ENCODE measurements at places on chromosomes 1 and 21. TPM values are rescaled to one million over a fixed set of nuclear protein-coding genes. Genes with fewer than 3 reads are reported as not detected.

Gene RGL1
- 4.9 TPM for total RNA-seq

- no peak for DNase-seq
Observed at GRCh38 chr1:110482662-110483307, 31.8 kb downstream of the PROK1 start.

DNA sequence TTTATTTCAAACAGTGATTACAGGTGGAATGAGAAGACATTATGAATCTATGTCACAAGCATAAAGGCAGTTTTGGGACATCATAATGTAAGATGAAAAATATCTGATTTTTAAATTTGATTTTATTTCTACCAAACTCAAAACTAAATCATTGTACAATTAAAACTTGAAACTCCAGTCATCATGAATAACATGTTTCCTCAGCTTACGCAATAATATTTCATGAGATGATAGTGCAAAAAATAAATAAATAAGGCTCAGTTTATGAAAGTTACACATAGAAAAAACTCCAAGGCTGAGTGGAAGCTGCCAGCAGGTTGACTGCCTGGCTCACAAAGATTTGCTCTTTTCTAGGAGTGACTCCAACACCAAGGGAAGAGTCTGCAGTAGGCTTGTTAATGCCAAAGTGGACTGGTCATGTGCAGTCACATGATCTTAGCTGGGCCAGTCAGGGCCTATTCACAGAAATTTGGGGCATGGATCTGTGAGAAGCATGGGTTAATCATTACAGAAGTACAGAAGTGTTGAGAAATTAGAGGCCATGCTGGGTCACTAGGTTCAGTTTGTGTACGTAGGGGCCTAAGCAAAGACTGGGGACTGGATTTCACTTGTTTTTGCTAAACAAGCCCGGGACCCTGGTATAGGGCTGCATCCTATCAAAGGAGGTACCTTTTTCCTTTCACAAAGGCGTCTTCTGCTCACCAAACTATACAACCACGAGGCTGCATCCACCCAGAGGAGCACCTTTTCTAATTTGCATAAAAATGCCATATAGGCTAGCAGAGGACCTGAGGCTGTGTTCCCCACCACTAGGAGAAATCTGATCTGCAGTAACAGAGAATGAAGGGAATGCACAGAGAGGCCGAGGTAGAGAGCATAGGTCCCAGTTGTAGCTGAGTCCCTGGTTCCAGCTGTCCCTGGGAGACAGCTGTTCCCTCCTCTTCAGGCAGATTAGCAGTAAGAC lies 4.9 kb upstream of the ABCA4 start:
- DNase-seq = no peak

Gene HNRNPU
- total RNA-seq = 427 TPM

DNA sequence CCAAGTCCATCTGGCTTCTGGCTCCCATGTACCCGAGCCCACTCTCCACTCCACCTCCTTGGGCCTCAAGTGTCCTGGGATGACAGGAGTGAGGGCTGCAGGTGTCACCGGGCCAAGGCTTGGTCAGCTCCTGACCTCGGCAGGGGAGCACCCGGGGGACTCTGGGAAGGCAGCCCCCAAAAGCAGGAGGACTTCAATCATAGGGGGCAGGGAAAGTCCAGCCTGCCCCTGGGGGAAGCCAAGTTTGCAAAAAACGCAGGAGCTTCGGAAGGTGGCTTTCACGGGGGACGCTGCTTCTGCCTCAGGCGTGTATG lies 56.8 kb downstream of the KCNAB2 start:
- DNase-seq = peak; percentile 11

Gene ARTN
- not detected for total RNA-seq

DNA sequence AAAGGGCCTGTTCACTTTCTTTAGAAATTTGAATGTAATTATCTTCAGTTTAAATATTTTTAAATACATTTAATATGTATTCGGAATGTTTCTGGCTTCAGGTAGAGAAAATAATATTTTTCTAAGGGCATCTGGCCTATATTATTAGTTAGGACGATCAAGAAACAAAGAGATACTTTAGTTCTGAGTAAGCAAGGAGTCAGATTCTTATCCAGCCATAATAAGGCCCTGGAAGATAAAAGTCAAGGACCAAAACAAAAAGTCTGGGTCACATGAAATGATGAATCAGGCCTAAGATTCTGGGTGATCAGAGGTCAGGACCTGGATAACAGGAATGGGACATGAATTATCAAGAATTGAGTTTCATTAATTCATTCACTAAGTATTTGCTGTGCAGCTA lies 6.3 kb downstream of the PHC2 start:
- DNase-seq = no peak

- DNase-seq = no peak
Observed at GRCh38 chr21:34914239-34914638, 134.9 kb downstream of the RUNX1 start.

DNA sequence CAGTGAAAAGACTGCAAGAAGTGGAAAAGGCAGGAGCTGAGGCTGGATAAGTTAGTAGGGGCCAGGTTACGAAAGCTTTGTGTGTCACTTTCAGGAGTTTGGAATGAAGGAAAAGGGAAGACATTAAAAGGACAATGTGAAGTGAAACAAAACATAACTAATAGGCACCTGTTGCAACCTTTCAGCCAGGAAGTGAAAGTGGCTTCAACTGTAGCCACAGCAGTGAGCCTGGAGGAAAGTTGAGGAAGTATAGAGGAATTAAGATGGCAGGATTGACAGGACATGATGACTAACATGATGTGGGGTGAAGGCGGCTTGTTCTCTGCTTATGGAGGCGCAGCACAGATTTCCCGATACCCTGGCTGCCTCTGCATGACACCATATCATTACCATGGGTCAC lies 68.9 kb downstream of the C4BPA start:
- no peak for DNase-seq

Gene PCAT6
- 7.7 TPM for total RNA-seq

Gene FOXJ3
- 45.0 TPM for total RNA-seq

GRCh38 chr1:25727635-25728286 lies 72.2 kb upstream of the SELENON start:
- peak; percentile 39 for DNase-seq

Gene GNG4
- 124 TPM for total RNA-seq

GRCh38 chr1:17465228-17465627 lies 25.8 kb upstream of the RCC2 start:
- DNase-seq = no peak

Gene GIPC2
- not detected for total RNA-seq

DNA sequence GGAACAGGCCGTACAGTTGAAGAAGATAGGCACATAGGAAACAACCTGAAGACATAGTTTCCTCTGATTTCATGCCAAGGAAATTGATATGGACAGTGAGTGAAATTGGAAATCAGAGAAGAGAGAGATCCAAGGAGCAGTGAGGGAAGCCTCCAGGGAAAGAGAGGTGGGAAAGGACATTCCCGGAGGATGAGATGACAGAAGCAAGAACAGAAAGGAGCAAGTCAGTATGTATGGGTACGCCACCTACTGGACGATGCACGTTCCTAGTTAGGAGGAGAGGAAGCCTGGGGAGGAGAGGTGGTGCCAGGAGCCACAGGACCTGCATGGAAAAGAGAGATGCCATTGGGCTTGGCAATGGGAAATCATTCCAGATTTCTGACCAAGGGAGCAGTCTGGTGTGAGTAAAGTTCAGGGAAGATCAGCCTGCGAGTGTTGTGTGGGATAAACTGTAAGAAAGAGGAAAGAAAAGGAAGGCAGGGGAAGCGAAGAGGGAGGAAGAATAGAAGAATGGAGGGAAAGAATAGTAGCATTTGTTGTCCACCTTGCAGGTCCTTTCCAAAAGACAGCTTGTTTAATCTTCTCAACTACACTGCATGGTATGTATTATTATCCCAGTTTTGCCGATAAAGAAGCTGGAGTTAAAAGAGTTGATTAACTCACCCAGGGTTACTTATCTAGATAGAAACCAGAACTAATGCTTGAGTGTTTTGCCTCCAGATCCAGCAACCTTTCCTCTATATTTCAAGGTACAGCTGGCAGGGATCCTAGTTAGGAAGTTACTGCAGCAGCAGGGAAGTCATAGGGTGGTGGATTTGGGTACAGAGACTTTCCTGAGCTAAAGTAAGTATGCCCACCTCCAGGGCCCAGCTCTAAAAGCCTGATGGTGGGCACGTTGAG lies 27.4 kb downstream of the C1orf116 start:
- peak; percentile 59 for DNase-seq

- no peak for DNase-seq
Observed at GRCh38 chr1:167416506-167416905, 101.8 kb downstream of the CD247 start.

- DNase-seq = no peak
Observed at GRCh38 chr1:204678721-204679475, 6.6 kb downstream of the LRRN2 start.

- DNase-seq = no peak
Observed at GRCh38 chr1:202217516-202217915, 23.9 kb downstream of the LGR6 start.

DNA sequence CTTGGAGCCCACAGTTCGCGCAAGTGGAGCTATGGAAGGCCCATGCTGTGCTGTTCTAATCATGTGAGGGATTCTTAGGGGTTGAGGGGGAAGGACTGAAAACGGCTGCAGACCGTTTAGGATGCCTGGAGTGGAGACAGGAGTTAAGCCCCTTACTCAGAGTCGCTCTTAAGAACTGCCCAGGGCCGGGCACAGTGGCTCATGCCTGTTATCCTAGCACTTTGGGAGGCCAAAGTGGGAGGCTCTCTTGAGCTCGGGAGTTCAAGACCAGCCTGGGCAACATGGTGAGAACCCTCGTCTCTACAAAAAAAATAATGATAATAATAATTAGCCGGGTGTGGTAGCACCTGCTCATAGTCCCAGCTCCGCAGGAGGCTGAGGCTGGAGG lies 1.1 kb downstream of the ZNF672 start:
- no peak for DNase-seq

DNA sequence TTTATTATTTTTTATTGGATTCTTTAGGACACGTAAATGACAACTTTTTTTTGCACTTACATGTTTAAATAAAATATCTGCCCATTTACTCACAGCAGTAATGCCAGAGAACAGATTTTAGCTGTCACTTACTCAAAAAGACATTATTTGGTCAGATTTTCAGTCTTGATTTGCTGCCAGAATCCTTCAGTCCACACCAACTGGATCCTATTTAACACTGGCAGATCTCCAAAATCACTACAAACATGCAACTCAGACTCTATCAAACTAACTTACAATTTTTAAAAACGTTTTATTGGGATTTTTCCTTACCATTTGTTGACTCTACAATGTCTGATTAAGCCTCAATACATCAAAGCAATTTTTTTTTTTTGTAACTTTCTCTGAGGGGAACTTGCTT lies 11.1 kb downstream of the ATP6V1G3 start:
- no peak for DNase-seq

DNA sequence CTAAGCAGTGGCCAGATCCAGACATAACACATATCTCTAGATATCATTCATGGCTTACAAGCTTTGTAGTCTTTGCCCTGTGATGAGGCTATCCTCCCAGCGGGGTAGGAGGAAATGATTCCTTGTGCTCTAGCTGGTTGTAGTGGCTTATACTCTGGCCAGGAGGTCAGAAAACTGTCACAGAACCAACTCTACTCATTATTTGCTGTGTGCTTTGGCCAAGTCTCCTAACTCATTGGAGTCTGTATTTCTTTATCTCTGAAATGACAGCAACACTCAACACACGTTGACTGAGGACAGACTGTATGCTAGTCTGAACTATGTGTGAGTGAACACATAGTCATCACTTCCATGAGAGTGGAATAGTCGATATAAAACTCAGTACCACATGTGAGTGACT lies 116.7 kb upstream of the F3 start:
- no peak for DNase-seq

Gene CASQ1
- not detected for total RNA-seq

GRCh38 chr1:179016706-179017382 lies 8.8 kb upstream of the FAM20B start:
- no peak for DNase-seq

Gene SH2D5
- 1.2 TPM for total RNA-seq

- no peak for DNase-seq
Observed at GRCh38 chr1:94787691-94788090, 32.5 kb upstream of the SLC44A3 start.

Gene FAM72C
- 0.22 TPM for total RNA-seq

DNA sequence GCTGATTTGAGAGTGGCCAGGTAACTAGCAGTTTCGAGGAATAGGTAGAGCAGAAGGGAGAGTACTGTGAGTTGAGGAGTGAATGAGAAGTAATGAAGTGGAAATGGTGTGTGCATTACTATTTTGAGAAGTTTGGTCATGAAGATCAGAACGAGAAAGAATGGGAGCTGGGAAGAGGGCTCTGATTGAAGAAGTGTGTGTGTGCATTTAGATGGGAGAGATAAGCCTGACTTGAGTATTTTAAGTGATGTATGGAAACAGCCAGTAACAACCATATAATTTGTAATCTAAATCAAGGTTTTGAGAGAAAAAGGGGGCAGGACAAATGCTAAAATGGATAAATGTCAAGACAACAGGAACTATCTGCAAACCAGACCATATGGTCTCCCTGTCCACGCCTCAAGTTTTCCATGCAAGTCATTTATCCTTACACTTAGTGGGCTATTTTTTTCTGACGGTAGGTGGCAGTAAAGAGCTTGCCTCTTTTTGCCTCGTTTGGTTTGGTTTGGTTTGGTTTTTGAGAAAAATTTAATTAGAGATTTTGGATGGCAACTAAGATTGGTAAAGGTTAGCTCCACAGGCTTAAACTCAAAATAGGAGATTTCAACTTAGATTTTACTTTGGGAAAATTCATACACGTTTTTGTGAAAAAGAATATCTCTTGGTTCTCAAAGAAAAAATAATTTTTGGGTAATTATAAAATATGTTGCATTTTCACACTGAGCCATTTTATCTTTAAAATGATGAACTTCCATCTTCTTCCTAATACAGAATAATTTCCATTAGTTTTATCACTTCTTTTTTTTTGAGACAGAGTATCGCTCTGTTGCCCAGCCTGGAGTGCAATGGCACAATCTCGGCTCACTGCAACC lies 9.5 kb upstream of the B3GALNT2 start:
- no peak for DNase-seq

Gene P3R3URF
- not detected for total RNA-seq

DNA sequence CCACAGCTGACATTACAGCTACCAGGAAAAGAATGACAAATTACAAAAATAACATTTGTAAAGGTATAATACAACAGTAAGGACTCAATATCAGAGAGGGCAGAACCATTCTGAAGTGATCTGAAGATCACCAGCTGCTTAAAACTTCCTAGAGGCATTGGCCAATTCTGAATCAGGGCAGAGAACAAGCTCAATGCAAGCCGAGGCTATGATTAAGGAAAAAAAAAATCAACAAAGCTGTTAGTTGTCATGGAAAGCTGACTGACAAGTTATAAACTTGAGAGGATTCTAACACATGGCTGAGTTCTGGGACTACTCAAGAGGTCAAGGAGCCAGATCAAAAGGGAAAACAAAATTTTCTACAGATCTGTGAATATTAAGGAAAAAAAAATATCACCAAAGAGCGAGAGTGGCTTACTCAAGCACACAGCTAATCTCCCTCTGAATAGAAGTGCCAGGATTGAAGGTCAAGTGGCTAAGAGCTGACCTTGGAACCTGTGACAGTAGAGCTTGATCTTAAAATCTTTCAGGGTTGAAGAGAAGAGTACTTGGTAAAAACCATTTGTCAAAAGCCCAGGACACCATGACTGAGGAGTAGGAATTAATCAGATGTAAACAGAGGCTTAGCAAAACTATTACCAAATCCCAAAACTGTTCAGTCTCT lies 383.4 kb downstream of the USP25 start:
- DNase-seq = no peak
